ENCODE measurements at places on chromosomes 7 and 10.
A peak's percentile ranks its signal among the peaks of the same experiment; 100 is the strongest.

DNA sequence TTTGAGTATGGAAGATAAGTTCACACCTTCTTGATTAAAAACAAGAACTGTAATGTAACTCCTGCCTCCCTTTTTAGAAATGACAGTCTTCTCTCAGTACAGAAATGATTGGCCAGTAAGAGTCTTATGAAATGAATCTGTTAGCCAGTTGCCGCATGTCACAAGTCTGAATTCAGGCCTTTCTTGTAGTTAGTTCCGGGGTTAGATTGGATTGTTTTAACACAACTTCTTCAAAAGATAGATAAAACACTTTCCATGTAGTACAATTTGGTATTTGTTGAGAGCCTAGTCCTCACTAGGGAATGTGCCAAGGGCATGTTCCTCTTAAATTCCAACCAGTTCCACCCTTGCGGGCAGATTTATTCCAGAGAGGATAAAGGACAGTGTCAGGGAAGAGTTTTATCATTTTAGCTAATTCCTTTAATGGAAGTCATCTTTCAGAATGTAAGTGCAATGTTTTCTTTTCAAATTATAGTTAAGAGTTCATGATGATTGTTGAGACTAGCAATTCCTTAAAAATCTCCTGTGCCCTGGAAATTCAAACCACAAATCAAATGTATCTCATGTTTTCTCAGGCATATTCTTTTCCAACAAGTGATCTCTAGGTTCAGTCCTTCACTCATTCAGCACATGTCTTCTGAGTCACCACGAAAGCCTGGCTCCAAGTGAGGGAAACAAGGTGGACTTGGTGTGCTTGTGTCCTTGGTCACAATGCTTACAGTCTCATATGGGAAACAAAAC, 4.1 kb downstream of the FHIP2A start:
- DNase-seq = peak; percentile 92

GRCh38 chr7:121159553-121159952, 169.2 kb upstream of the WNT16 start:
- DNase-seq = no peak

- DNase-seq = no peak
Observed at GRCh38 chr7:522071-522950, 2.7 kb upstream of the PDGFA start.

- DNase-seq = no peak
Observed at GRCh38 chr10:9274206-9274755, 1219.8 kb downstream of the GATA3 start.

GRCh38 chr7:46848311-46848710, 733.6 kb downstream of the TNS3 start:
- no peak for DNase-seq

DNA sequence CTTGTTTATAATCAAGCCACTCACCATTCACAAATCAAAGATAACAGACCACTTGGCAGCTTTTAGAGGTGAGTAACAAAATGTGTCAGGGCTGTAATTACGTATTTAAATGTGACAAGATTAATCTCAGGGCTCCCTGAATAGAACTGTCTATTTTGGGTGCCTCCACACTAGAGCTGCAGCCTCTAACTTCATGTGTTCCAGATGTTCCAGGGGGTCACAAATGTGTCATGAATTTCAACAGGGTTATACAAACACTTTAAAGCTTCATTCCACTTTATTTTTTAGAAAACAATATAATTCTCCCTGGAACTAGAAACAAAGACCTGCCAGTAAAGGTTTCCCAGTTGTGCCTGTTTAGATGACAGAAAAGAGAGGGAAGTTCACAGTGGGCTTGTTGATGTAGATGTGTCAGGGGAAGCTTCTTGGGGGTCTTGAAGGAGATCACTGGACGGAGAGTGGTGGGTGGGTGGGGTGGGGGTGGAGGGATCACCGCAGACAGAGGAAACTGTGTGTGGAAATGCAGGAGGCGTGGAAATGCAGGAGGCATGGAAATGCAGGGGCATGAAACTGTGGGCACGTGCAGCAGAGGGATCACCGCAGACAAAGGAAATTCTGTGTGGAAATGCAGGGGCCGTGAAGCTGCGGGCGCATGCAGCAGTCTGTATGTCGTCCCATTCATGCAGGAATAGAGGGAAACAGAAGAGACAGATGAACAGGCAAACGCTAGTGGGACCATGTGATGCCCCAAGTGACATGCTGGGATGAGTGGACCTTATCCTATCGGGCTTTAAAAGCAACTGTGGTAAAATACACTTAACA, 42.0 kb upstream of the TRIL start:
- no peak for DNase-seq

GRCh38 chr10:74008212-74008731, 10.4 kb downstream of the VCL start:
- no peak for DNase-seq

DNA sequence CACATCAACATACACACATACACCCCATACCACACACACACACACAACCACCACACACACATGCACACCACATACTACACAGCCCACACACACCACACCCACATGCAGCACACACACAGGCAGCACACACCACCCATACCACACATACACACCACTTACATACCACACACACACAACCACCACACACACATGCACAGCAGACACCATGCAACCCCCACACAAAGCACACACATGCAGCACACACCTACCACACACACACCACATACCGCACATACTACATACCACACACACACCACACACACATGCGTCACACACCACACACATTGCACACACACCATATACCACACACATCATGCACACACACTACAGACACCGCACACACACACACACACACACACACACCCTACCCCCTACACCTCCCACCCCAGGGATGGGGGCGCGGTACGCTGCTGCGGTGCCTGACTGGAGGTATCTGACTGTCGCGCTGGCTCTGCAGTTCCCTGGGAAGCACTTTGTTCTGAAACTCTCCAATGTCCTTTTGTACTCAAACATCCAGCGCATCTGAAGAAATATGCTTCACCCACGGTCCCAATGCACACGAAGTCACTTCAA, 5.4 kb upstream of the TRPV6 start:
- no peak for DNase-seq

DNA sequence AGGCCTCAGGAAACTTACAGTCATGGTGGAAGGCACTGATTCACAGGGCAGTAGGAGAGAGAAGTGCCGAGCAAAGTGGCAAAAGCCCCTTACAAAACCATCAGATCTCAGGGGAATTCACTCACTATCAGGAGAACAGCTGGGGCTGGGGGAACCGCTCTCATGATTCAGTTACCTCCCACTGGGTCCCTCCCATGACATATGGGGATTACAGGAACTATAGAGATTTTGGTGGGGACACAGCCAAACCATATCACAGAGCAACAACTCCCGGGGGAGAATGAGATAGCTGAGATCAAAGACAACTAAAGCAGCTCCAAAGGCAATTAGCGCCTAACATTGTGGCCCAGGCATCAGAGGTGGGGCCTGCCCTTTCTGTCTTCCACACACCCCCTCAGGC, 85.4 kb upstream of the VOPP1 start:
- DNase-seq = no peak

DNA sequence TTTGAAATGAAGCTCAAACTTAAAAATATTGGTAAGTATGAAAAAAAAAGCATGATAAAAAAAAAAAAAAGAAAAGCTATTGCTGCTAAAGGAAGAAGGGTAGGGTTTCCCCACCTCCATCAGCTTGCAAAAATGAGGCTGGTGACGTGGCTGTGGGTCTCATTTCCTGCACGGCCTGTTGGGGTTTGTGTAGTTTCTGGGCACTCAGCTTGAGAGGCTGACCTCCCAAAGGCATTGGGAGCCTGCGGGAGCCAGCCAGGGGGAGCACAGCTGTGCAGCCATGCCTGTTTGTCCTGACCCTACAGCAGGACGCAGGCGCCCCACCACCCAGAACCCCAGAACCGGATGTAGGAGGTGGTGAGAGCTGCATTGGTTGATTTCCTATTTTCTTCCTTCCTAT, 48.8 kb upstream of the CARD11 start:
- no peak for DNase-seq

DNA sequence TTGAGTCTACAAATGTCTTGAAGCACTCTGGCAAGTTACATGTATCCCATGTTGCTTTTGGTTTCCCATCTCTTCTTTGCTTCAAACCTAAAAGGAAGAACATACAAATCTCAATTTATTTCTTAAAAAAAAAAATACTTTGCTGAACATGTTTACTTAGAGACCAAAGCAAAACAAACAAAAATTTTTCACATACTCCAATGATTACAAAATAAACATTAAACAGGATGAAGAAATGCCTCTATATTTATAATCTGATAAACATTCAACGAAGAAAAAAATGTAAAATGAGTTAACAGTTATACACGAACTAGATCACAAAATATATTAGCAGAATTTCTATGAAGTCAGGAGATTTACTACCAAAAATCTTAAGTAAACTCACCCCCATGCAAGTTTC, 31.3 kb downstream of the FAM204A start:
- DNase-seq = no peak

DNA sequence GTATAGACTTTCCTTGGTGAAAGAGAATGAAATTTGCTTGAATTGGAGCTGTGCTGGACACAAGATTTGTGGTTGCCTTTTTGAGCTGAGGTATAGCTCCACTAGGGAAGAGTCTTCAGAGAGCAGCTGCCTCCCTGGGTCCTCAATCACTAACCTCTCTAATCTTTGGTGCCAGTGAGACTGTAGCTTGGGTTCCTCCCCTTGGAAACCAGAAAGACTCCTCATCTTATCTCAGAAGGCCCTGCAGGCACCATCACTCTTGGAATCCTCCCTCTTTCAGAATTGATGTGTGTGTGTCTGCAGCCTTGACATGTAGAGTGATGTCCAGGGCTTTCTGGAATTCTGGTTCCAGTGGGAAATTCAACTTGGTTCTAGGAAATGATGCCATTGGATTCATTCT, 426.5 kb downstream of the RPS24 start:
- DNase-seq = no peak

DNA sequence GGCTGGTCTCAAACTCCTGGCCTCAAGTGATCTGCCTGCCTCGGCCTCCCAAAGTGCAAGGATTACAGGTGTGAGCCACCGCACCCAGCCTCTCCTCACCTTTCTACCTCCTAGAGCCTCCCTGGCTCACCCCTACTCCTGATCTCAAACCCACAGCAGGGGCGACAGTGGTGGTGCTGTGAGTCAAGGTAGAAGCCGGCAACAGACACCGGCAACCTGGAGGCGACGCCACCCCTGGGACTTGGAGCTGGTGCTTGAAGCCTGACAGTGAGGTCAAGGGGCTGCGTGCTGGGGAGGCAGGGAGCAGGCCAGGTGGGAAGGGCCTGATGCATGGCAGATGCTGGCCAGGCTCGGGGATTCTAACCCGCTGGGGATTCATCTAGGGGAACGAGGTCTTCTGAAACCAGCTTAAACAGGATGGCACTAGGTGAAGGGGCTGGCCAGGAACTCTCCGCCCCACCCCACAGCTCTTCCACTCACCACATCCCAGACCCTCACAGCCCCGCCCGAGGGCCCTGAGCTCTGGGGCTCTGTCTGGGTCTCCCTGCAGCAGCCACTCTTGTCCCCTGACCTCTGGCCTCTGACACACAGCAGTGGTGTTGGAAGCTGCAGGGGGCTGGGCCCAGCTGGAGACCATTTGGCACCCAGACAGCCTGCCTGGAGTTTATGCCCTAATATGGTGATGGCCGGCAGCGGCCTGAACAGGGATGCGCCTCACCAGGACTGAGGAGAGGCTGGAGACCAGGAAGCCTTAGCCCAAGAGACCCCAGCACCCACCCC, 16.4 kb downstream of the KCNH2 start:
- no peak for DNase-seq

GRCh38 chr7:14836571-14837189, 65.9 kb downstream of the DGKB start:
- peak; percentile 64 for DNase-seq

- no peak for DNase-seq
Observed at GRCh38 chr10:23156447-23157150, 35.5 kb upstream of the PTF1A start.

DNA sequence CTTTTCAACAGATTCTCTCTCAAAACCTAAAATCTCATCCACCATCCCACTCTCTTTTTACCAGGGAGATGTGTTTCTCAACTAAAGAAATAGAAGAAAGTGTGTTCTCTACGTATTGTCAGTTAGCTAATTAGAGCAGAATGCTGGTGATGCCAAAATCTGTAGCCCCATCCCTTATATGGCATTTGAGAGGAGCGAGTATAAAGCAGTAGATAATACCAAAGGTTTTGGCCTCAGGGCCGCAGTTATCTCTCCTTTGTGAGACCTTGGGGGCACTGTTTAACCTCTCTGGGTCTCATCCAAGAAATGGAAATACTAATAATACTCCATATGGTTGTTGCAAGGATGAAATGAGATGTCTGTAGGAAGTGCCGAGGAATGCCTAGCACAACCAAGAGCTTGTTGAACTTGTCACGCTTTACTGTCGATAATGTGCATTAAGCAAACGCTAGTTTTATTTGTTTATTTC, 456 bp upstream of the DLD start:
- no peak for DNase-seq

DNA sequence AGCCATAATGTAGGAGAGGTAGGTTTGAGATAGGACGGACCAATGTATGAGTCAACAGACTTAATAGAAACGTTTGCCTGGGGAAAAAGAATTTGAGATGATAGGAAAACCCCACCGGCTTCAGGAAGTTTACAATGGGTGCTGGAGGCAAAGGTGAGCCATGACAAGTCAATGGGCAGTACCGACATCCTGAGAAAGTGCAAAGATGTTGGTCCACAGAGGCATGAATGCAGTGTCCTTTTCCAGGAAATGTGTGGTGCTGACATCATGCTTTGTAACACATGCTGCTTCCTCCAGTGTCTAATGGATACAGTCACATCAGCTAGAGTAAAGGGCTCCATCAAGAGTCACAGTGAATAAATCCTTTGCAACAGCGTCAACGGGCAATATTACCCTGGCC, 533.6 kb downstream of the INHBA start:
- no peak for DNase-seq

DNA sequence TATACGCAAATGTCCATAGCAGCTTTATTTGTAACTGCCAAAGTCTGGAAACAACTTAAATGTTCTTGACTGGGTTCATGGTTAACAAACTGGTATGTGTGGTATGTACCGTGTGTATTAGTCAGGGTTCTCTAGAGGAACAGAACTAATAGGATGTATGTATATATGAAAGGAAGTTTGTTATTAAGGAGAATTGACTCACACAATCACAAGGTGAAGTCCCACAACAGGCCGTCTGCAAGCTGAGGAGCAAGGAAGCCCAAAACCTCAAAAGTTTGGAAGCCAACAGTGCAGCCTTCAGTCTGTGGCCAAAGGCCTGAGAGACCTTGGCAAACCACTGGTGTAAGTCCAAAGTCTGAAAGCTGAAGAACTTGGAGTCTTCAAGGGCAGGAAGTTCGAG, 66.8 kb downstream of the TMEM168 start:
- peak; percentile 52 for DNase-seq
